ENCODE measurements at places on chromosomes 4 and X.
A peak's percentile ranks its signal among the peaks of the same experiment; 100 is the strongest.

GRCh38 chrX:11111947-11112346, 815 bp downstream of the HCCS start:
- no peak for DNase-seq

GRCh38 chr4:102402223-102402622, 56.9 kb upstream of the SLC39A8 start:
- DNase-seq, result no peak

DNA sequence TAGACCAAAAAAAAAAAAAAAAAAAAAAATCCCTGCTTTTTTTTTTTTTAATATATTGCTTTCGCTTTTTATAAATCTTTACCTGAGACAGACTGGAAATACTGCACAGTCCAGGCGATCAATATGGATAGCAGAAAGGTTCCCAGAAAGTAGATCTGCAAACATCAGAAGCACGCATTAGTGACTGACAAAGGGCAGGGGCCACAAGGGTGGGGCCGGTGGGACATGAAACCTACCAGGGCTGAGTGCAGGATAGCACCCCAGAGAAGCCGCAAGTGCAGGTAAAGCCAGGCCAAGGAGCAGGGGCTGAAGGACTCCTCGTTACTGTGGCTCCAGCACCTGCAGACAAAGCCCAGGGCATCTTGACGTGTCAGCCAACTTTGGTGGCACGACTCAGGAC, 101.8 kb downstream of the SLC34A2 start:
- no peak for DNase-seq

DNA sequence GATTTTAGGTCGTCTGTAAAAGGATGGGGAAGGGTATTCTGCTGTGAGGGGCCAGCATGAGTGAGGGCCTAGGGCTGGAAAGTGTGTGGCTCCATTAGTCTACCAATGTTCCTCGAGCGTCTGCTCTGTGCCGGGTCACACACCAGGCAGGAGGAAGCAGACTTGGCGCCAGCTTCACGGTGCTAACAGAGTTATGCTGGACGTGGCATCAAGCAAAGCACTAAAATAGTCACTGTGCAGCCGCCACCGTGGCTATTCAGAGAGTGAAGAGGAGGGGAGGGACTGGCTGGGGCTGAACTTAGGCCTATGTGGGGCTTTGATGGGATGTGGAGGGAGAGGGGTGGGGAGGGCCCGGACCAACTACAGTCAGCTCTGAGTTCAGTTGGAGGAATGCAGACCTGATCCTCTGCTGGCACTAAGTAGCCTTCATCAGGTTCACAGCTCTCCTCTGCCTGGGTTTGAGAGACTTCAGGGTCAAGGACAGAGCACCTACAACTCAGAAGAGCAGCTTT, 83.9 kb upstream of the MSX1 start:
- DNase-seq, result no peak

DNA sequence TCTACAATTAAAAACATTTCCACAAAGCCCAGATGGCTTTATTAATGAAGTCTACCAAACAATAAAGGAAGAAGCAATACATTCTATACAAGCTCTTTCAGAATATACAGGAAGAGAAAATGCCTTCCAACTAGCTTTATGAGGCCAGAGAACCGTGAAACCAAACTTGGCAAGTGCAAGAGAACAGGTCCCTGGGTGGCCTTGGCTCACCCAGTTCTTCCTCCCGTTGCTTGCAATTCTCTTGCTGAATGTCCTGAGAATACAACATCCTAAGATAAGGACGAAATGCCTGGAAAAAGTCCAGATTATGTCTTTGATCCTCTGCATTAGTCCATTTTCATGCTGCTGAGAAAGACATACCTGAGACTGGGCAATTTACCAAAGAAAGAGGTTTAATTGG, 204.9 kb downstream of the MAD2L1 start:
- no peak for DNase-seq

DNA sequence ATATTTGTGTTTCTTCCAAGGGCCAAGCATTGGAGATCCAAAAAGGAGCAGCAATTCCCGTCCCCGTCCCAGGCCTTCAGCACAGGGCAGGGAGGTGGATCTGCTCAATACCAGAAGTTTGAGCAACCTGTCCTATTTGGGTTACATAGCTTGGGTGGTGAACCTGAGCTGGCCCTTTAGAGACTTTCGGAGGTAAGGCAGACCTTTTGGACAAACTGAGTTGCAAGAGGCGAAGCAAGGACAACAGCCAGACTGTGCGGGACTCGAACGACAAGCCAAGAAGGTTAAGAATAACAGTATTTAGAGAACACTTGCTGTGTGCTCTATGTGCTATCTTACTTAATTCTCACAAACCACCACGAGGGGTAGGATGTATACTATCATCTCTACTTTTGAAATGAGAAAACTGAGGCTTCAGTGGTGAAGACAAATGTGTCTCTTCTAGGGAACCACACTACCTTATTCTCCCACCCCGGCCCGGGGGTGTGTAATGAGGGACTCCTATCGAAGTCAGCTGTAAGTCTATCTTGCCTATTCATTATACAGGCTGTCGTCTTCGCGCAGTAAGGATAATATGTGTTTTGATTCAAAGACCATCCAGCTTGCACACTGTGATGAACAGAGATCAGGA, 1.3 kb downstream of the NOP14 start:
- no peak for DNase-seq

GRCh38 chr4:75385106-75385505, 129.1 kb downstream of the RCHY1 start:
- no peak for DNase-seq

DNA sequence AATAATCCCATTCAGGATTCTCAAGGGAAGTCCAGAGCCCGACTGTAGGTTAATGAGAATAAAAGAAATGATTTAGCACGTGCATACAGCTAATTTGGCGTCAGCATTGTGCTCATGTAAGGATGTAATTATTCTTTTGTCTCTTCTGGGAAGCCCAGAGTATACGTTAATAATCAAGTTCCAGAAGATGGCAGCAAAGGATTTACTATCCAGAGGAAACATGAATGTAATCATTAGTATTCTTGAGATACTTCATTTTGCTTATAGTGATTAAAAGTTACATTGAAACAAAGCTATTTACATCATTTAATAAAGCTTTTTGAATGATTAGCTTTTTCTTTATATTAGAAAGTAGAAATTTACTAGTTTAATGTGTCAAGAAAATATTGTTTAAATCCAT, 27.1 kb upstream of the MAP9 start:
- DNase-seq, result no peak

- no peak for DNase-seq
Observed at GRCh38 chrX:275476-275966, 5.7 kb upstream of the PLCXD1 start.

DNA sequence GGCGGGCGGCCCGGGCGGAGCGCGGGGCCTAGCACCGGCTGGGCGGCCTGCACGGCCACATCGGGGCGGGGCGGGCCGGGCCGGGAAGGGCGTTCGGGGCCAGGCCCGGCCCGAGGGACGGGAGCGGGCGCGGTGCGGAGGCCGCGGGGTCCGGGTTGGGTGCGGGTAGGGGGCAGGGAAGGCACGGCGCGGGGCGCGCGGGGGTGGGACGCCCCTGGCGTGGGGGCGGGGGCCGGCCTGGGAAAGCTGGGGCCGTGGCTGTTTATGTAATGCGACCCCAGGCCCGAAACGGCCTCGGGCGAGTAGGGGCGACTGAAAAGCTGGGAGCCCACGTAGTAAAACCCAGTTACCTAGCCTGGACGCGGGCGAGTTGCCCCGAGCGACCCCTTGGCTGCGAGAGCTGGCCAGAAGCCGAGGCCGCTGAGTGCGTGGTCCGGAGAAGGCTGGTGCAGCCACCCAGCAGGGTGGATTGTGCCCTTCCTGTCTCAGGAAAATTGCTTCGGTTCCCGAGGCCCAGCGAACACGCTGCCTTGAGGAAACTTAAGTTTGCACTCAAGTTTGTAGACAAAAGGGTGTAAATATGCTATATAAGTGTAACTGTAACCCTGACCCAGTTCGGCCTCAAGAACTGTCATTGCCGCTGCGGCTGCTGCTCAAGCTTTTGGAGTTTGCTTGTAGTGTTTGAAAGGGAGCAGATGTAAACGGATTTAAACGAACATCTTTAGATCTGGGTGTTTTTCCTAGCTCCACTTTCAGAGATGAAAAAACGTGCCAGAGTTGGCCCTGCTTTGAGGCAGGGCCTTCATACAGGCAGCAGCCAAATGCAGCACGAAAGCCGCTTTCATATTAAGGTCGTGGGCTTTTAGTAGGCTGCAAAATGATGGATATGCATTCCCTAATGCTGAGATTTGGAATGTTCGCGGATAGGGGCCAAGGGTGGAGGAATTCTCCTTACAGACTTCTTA, 674 bp downstream of the SEC24B start:
- peak; percentile 14 for DNase-seq

GRCh38 chrX:104566681-104567501, 892 bp downstream of the IL1RAPL2 start:
- no peak for DNase-seq

GRCh38 chr4:156662921-156663320, 308.7 kb downstream of the PDGFC start:
- DNase-seq, result no peak

All from HS-27A (cell line).